ENCODE measurements at places on chromosomes 4 and X. TPM values are rescaled to one million over a fixed set of nuclear protein-coding genes. Genes with fewer than 3 reads are reported as not detected.

GLRA3 gene
- not detected for total RNA-seq

GAGE13 gene
- not detected for total RNA-seq

SYN1 gene
- total RNA-seq = 0.11 TPM

PAQR3 gene
- total RNA-seq = 18.6 TPM

Data from articular chondrocyte of knee joint (primary cell).